Activated CD4-positive, alpha-beta T cell treated with anti-CD3 and anti-CD28 coated beads for 1 hour (primary cell): ENCODE measurements at places on chromosomes 16 and 17.

GRCh38 chr17:62008294-62008693 is 56.8 kb downstream of the MED13 start:
- DNase-seq = no peak

DNA sequence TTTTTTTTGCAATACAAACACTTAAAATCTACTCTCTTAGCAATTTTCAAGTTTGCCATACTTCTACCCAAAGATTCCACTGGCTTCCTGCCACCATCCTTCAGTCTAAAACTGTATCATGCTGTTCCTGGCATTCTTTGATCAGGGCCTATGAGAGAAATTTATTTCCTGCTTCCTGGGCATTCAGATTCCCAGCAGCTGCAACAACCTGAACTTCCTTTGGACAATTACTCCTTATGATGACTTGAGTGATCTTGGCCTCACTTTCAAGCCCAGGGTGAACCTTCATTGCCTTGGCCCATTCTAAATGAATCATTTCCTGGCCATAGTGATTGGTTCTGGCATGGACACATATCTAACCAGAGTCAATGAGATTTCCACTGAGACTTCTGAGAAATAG is 18.0 kb upstream of the MON1B start:
- no peak for DNase-seq

DNA sequence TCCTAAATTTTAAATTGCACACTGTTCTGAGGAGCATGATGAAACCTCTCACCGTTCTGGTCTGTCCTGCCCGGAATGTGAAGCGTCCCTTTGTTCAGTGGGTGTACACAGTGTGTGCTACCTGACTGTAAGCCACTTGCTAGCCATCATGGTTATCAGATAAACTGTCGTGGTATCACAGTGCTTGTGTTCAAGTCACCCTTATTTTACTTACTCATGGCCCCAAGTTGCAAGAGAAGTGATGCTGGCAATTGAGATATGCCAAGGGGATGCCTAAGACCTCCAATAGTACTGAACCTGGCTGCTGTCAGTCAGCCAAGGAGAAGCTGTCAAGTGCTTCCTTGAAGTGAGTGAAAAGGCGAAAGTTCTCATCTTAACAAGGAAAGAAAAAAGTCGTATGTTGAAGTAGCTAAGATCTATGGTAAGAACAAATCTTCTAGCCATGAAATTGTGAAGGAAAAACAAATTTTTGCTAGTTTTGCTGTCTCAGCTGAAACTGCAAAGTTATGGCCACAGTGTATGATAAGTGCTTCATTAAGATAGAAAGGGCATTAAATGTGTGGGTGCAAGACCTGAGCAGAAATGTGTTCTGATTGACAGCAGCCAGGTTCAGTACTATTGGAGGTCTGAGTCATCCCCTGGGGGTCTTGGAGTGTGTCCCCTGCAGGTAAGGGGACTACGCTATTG is 5.8 kb downstream of the PIK3R6 start:
- no peak for DNase-seq

- DNase-seq = no peak
Observed at GRCh38 chr16:4698321-4699045, 5.1 kb downstream of the NUDT16L1 start.

- no peak for DNase-seq
Observed at GRCh38 chr16:72850021-72850420, 197.9 kb downstream of the ZFHX3 start.

- no peak for DNase-seq
Observed at GRCh38 chr17:608511-609231, 106.0 kb downstream of the VPS53 start.

GRCh38 chr17:21066394-21066793 is 23.6 kb upstream of the USP22 start:
- DNase-seq = no peak

DNA sequence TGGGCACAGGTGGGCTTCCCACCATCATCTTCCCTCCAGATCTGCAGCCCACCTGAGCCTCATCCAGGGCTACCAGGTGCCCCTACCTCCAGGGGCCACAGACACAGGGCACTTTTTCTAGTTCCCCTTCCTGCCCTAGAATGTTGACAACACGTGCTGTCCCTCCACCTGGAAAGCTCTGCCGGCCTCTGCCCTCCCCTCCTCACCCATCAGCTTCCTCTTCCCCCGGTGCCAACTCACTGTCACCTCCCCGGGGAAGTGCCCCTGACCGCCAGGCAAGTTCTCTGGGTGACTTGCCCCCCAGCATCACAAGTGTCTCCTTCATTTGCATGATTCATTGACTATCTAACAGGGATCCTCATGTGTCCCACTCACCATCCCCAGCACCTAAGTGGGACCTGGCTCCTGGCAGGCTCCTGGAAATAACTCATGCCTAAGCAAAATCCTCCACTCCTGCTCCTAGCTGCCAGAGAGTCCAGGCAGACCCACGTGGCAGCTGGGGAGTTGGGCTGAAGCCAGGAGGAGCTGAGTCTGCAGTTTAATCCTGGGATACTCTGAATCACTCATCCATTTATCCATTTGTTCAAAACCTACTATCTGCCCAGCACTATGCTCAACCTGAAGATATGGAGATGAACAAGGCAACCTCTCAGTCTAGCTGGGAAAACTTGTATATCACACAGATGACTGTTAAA is 304.4 kb downstream of the FOXL1 start:
- DNase-seq = no peak

GRCh38 chr17:73724990-73725389 is 80.7 kb upstream of the SDK2 start:
- no peak for DNase-seq

DNA sequence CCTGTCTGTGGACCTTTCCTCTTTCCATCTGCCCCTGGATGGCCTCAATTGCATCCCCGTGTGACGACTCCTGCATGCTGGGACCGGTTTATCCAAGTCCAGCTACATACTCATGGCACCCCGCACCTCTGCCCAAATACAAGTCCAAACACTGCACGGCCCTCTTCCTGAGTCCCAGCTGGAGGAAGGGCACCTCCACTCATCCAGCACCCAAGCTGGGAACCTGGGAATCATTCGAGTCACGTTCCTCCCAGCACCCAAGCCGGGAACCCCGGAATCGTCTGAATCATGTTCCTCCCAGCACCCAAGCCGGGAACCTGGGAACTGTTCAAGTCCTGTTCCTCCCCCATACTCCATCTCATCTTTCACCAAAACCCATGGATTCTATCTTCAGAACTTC is 10.2 kb downstream of the TRARG1 start:
- DNase-seq = no peak

DNA sequence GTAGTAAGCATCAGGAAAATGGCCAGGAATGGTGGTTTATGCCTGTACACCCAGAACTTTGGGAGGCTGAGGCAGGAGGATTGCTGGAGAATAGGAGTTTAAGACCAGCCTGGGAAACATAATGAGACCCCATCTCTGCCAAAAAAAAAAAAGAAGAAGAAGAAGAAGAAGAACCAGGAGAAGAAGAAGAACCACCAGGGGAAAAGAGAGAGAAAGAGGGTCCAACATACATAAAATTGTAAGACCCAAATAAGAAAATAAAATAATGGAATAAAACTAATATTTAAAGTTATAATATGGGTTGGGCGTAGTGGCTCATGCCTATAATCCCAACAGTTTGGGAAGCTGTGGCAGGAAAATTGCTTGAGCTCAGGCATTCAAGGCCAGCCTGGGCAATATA is 408.4 kb downstream of the ZFHX3 start:
- no peak for DNase-seq

DNA sequence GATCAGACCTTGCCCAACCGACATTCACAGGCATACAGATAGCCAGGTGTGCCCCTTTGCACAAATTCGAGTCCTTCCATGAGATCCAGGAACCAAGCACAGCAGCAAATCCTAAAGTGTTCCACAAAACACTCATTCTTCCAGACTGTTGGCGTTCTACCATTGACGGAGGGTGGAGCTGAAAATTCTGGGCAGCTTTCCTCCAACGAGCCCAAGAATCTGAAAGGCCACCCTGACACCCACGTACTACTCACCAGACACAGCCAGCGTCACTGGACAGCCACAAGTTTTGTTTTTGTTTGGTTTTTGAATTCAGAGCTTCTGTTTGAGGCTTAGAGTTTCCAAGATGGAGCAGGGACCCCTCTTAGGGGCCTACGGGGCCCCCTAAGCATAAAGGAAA is 83.8 kb downstream of the PMP22 start:
- no peak for DNase-seq

DNA sequence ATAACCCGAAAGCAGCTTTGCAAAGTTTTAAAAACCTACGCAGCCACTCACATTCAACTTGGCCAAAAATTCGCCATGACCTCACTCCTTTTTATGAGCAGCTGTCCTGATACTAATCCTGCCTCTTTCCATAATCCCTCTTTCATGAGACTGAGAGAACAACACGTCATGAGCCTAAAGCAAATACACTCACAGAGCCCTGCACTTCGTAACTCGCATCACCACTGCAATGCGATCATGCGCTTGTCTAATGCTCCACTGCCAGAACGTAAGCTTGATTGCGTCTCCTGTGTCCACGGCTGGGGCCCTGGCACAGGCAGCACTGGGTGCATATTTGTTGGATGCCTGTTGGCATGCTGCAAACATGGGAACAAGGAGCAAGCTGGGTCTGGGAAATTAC is 36.2 kb downstream of the CDRT4 start:
- DNase-seq = no peak

- DNase-seq = no peak
Observed at GRCh38 chr17:2655546-2655945, 56.0 kb downstream of the CLUH start.

DNA sequence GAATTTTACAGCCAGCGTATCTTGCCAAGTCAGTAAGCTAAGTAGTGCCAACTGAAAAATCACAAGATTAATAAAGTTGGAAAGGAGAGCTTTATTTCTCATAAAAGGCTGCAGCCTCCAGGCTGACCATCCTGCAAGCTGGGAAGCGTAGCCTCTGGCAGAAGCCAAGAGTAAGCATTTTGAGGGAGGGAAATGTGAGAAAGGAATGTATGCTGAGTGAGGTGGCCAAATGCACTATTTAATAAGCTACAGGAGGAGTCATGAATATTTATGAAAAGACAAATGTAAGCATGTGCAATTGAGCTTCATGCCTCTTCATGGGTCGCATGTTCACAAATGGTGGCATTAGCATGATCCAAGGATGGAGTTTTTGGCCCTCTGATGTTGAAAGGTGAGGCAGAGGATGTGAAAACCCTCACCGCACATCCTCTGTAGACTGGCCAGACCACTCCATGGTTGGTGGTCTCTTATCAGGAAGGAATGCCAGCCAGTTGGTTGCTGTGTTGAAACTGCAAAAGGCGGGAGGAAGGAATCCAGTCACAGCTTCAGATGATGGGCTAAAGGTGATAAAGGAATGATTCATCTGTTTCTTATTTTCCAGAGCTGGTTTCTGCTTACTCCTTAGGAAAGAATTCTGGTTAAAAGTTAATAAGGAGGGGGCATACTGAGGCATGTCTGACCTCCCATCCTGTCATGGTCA is 9.2 kb downstream of the KRT33B start:
- DNase-seq = no peak

- DNase-seq = no peak
Observed at GRCh38 chr17:69535016-69535570, 120.6 kb downstream of the MAP2K6 start.

DNA sequence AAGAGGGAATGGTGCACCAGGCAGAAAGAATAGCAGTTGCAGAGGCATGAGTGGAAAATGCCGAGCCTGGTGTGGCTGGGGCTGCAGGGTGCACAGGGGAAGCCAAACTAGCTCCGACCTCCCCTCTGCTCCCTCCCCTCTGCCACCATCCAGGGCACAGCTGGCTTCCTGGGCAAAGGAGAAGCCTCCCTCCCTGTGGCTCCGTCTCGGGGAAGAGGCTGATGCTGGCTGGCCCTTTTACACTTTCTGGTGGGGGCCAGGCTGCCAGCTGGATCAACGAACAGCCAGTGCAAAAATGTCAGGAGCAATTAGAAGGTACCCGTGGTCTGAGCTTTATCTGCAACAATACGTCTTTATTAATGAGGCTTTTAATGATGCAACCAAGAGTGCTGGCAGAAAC is 37.1 kb upstream of the KCNJ12 start:
- no peak for DNase-seq

DNA sequence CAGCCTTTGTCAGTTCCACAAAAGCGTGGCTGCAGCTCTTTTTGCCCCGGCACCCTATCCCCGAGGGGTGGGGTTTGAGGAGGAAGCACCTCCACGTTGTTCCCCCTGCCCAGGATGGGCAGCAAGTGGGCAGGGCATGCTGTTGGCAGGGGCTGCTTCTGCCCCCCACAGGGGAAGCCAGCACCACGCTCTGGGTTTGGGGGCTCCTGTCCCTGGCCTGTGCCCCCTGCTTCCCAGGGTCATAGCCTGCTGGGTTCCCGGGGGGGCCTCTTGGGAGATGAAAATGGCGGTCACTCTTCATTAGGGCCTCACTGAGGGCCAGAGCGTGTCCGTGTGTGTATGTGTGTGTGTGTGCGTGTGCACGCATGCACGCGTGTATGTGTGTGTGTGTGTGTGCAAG is 22.8 kb downstream of the LASP1 start:
- DNase-seq = no peak
